RWPE2 (cell line): ENCODE measurements at places on chromosomes 11 and 22.

DNA sequence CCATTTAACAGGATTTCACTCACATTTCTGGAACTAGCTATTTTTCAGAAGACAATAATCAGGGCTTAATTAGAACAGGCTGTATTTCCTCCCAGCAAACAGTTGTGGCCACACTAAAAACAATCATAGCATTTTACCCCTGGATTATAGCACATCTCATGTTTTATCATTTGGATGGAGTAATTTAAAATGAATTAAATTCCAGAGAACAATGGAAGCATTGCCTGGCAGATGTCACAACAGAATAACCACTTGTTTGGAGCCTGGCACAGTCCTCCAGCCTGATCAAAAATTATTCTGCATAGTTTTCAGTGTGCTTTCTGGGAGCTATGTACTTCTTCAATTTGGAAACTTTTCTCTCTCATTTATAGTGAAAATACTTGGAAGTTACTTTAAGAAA is 9.2 kb downstream of the PRSS23 start:
- peaks cover 11% of the 10 kb centered on the region for H3K4me1 ChIP-seq
- no peaks in the 10 kb centered on the region for H3K27me3 ChIP-seq
- peaks cover 57% of the 10 kb centered on the region for H3K36me3 ChIP-seq
- DNase-seq, result no peak

DNA sequence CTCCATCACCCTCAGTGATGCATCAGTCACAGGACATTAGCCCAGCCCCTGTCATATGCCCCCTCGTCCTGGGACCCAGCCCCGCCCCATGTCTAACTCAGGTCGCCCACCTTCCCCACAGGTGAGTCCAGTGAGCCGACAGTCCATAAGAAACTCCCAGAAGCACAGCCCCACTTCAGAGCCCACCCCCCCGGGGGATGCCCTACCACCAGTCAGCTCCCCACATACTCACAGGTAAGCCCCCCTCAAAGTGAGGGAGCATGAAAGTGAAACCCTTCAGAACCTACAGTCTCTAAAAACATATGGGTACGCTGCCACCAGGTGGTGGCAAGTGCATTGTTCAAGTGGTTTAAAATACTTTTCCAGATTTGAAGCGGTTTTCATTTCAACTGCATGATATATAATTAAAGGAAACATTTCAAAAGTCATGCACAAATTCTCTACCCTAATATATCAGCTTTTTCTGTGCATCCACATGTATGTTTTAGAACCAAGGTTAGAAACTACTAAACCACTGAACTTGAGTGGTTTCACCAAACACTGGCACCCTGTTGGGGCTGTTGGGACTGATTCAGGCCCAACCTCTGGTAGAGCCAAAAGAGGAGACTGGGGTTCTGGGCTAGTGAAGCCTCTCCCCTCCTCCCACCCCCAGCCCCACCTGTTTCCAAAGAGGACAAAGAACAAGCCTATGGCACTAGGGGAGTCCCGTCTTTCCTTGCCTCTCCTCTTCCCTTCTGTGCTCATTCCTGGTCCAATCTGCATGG is 17.3 kb downstream of the EPS8L2 start:
- H3K36me3 ChIP-seq, result peaks cover 67% of the 10 kb centered on the region
- peaks cover 13% of the 10 kb centered on the region for H3K4me1 ChIP-seq
- no peak for DNase-seq
- no peak overlapping the region for H3K4me3 ChIP-seq
- H3K27me3 ChIP-seq, result no peaks in the 10 kb centered on the region

- no peaks in the 10 kb centered on the region for H3K4me1 ChIP-seq
- no peaks in the 10 kb centered on the region for H3K36me3 ChIP-seq
- no peaks in the 10 kb centered on the region for H3K27me3 ChIP-seq
- no peak overlapping the region for H3K4me3 ChIP-seq
- no peak overlapping the region for H3K27ac ChIP-seq
- DNase-seq, result peak; percentile 47
These were observed 130.1 kb downstream of the SOX6 start for GRCh38 chr11:16226245-16226644.

GRCh38 chr11:114315749-114316368 is 19.7 kb downstream of the NNMT start:
- no peak overlapping the region for H3K4me3 ChIP-seq
- H3K27ac ChIP-seq, result peak overlapping the region; percentile 19
- peaks cover 36% of the 10 kb centered on the region for H3K36me3 ChIP-seq
- H3K27me3 ChIP-seq, result no peaks in the 10 kb centered on the region
- DNase-seq, result no peak

DNA sequence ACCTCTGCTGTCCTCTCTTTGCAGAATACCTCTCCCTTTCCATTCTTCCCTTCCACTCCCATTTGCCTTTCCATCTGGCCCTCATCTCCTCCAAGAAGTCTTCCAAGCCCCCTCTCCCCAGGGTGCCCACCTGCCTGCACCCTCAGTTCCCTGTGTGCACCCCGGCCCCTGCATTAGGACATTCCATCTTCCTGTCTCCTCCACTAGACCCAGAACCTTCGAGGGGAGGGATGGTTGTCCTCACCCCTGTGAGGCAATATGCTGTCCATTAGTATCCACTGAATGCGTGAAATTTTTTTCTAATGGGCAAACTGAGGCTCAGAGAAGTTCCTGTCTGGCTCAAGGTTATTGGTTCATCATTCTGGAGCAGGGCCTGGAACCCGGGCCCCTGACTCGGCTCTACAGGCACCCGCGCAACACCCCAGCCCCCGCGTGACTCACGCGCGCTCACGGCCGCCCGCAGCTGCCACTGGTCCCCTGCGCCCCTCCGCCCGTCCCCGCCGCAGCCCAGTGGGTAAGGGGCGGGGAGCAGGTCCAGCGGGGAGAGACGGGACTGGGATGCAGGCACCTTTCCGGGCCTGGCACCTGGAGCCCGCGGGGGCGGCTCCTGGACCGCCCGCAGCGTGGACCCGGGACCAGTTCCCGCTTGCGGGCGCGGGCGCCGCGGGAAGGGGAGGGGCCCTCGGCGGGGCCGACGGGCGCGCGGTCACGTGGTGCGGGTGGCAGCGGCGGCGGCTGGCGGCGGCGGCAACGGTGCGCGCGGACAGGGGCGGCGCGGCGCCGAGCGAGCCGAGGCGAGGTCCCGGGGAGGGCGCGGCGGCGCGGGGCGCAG is 7.0 kb downstream of the SEPTIN3 start:
- H3K36me3 ChIP-seq, result no peaks in the 10 kb centered on the region
- H3K27ac ChIP-seq, result no peak overlapping the region
- no peak for DNase-seq

- H3K4me1 ChIP-seq, result peaks cover 9% of the 10 kb centered on the region
- H3K27me3 ChIP-seq, result no peaks in the 10 kb centered on the region
- no peak for DNase-seq
- H3K4me3 ChIP-seq, result no peak overlapping the region
- no peak overlapping the region for H3K27ac ChIP-seq
These were observed 44.6 kb downstream of the KCNQ1OT1 start for GRCh38 chr11:2655016-2655719.

- H3K4me3 ChIP-seq, result no peak overlapping the region
- H3K27me3 ChIP-seq, result no peaks in the 10 kb centered on the region
- no peaks in the 10 kb centered on the region for H3K36me3 ChIP-seq
- peaks cover 14% of the 10 kb centered on the region for H3K4me1 ChIP-seq
These were observed 79.9 kb upstream of the DRD2 start for GRCh38 chr11:113555071-113555619.

- no peak overlapping the region for H3K4me3 ChIP-seq
- peaks cover 69% of the 10 kb centered on the region for H3K36me3 ChIP-seq
- no peaks in the 10 kb centered on the region for H3K27me3 ChIP-seq
- no peak for DNase-seq
- no peak overlapping the region for H3K27ac ChIP-seq
These were observed 61.6 kb downstream of the DYNC2H1 start for GRCh38 chr11:103170865-103171264.

DNA sequence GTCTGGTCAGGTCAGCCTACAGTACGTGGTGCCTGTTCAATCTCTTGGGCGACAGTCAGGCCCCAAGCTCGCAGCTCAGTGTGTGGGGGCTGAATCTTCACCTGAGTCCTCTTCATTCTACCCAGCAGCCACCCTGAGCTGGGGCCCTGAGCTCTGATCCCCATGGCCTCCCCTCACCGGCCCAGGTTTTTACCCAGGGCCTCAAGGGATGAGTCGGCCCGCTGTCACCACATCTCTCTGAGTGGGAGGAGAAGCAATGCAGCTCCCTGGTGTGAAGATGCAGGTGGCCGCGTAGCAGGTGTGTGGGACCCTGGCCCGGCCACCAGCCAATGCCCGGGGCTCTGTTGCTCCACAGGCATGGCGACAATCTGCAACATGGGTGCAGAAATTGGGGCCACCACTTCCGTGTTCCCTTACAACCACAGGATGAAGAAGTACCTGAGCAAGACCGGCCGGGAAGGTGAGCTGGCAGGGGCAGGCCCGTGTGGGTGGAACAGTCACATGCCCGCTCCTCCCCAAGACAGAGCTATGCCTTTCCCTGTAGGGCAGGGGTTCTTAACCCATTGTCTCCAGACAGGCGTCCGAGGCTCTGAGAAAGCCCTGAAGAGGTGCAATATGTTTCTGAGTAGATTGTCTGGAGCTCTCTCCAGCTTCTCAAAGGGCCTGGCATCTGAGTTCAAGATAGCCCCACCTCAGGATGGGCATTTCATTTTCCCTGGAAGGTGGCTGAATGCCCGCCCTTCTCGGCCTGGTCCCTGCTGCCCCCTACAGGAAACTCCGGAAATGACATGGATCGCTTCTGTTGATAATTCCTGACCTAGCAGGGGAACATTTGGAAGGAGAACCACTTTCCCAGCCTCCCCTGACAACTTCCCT is 26.9 kb downstream of the POLR3H start:
- DNase-seq, result no peak
- H3K27ac ChIP-seq, result no peak overlapping the region
- H3K27me3 ChIP-seq, result no peaks in the 10 kb centered on the region
- H3K4me1 ChIP-seq, result peaks cover 9% of the 10 kb centered on the region
- no peak overlapping the region for H3K4me3 ChIP-seq
- peaks cover 56% of the 10 kb centered on the region for H3K36me3 ChIP-seq
